ENCODE measurements at places on chromosomes 7 and 10. TPM values are rescaled to one million over a fixed set of nuclear protein-coding genes. Genes with fewer than 3 reads are reported as not detected.

- H3K27me3 ChIP-seq, result no peaks in the 10 kb centered on the region
- H3K36me3 ChIP-seq, result no peaks in the 10 kb centered on the region
- DNase-seq, result no peak
- no peak overlapping the region for H3K4me3 ChIP-seq
- H3K27ac ChIP-seq, result no peak overlapping the region
Observed at GRCh38 chr10:28661035-28661434, 16.3 kb upstream of the BAMBI start.

LIPJ gene
- total RNA-seq, result not detected

SEMA3E gene
- total RNA-seq, result 1.2 TPM

RHBDD2 gene
- 51.0 TPM for total RNA-seq

- no peaks in the 10 kb centered on the region for H3K4me1 ChIP-seq
- no peak for DNase-seq
- no peaks in the 10 kb centered on the region for H3K27me3 ChIP-seq
- no peak overlapping the region for H3K27ac ChIP-seq
Observed at GRCh38 chr10:19676063-19676462, 140.2 kb upstream of the PLXDC2 start.

CLCN1 gene
- not detected for total RNA-seq

DNA sequence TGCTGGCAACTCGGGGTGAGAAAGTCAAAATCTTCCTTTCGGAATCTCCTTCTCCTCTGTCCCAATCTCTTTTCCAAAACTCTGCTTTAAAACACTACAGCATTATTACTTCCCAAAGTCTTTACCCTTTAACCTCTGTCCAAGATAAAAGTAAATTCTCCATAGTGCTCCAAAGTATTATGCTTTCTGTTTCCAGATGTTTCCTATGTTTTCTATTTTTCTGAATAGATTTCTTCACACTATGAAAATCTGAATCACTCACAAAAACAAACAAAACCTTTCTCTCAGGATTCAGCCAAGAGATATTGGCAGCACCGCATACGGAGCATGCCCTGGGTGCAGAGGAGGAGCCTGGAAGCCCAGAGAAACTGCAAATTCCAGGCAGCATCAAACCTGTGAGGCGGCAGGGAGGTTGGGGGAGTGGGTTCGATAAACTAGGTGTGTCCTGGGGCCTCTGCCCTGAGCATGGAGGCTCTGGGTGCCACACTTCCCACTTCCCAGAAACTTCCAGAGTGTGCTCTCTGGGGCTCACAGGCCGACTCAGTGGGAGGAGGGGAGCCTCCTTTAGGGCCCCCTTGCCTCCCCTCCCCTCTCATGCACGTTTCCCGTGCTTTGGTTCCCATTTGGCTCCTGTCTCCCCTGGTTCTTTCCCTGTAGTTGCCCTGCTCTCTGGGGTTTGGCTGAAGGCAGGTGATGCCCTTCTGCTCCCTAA, 35.6 kb downstream of the VIPR2 start:
- no peak for DNase-seq
- no peaks in the 10 kb centered on the region for H3K4me1 ChIP-seq
- no peaks in the 10 kb centered on the region for H3K36me3 ChIP-seq
- no peak overlapping the region for H3K27ac ChIP-seq

DNA sequence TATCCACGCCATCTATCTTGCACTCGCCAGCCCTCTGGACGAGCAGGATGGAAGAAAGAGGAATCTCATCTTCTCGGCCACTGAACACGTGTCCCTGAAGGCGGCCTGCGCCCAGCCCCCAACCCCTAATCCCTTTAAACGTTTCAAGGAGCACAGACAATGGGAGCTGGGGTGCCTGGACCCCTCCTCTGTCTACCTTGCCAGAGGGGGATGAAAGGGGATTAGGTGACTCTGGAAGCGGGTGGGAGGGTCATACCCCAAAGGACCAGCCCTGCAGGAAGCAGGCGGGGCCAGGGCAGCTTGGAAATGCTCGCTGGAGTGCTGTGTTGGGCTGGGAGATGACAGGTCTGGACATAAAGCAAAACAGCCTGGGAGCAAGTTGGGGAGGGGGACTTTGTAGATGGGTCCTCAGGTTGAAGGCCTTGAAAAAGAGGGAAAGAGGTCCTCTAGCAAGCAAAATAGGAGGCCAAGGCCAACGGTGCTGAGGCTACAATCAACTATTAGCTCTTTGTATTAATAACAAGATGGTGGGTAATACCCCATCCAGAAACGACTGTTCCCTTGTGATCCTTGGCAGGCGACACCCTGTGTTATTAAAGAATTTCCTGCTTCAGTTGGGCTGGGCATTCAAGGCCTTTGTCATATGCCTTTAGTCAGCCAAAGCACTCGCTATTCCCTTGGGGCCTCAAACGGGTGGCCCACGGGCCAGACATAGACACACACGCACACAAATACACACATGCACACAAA, 126.5 kb upstream of the UNC5B start:
- no peaks in the 10 kb centered on the region for H3K36me3 ChIP-seq
- H3K4me1 ChIP-seq, result no peaks in the 10 kb centered on the region
- H3K27me3 ChIP-seq, result no peaks in the 10 kb centered on the region
- no peak overlapping the region for H3K27ac ChIP-seq
- DNase-seq, result peak; percentile 7

DNA sequence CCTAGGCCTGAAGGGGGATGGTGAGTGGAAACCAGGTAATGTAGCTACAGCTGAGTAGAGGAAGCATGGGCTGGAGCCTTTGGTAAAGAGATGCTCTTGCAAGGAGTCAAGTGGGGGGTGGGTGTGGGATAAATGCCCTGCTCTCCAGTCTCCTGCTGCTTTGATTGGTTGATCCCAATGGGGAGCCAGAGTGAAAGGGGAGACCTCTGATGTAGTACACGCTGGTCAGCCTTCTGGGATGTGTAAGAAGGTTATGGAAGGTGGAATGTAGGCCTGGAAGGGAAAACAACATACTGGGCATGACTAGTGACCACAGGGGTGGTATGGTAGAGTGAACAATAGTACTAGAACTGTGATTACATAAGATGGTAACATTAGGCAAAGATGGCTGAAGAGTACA, 44.3 kb downstream of the TET1 start:
- no peaks in the 10 kb centered on the region for H3K27me3 ChIP-seq
- H3K27ac ChIP-seq, result no peak overlapping the region
- H3K36me3 ChIP-seq, result no peaks in the 10 kb centered on the region
- DNase-seq, result no peak
- no peaks in the 10 kb centered on the region for H3K4me1 ChIP-seq

DNA sequence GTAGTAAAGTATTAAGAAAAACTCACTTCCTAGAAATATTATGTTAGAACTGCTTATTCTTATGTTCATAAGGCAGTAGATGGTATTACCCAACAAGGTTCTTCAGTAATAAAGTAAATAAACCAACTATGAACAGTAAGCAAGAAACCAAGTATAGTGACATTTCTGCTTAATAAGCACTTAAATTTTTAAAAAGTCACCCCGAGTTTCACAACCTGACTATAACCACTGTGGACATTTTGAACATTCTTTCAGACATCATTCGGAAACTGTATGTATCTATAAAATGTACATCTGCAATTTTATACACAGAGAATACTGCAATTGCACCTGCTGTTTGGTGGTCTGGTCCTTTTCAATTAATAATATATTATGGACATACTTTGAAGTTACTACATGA, 1073.6 kb downstream of the XPNPEP1 start:
- H3K4me1 ChIP-seq, result no peaks in the 10 kb centered on the region
- no peak overlapping the region for H3K27ac ChIP-seq
- H3K4me3 ChIP-seq, result no peak overlapping the region
- H3K36me3 ChIP-seq, result no peaks in the 10 kb centered on the region
- no peak for DNase-seq
- no peaks in the 10 kb centered on the region for H3K27me3 ChIP-seq

DNA sequence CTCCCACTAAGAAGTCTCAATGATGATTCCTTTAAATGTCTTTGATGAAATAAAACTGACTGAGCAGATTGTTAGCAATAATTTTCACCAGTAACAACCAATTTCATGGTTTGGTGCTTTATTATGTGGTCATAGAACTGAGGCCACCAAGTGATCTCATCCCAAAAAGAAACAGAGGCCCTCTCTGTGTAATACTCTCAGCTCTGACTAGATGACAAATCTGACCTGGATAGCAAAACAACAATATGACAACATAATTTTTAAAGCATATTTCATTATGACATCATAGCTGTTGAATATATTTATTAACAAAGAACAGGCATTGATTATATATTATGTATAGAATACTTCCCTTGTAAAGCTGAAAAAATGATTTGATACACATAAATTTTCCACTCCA, 5.9 kb downstream of the SEMA3E start:
- no peaks in the 10 kb centered on the region for H3K27me3 ChIP-seq
- H3K27ac ChIP-seq, result no peak overlapping the region
- no peaks in the 10 kb centered on the region for H3K36me3 ChIP-seq

DNA sequence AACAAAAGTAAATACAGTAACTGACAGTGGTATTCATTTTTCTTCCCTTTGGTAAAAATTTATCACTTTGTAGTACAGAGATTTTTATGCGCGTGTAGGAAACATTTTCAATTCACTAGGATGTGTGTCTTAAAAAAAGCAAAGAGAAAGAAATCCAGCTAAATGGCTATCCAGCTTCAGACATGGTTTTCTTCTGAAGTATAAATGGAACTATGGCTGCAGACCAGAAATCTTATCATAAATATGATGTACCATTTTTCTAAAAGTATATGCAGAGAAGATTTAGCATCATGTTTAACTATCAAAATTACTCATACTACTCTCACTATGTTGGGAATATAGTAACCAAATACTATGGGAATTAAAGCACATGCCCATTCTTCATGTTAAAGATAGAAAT, 328.4 kb upstream of the SMIM30 start:
- H3K4me3 ChIP-seq, result no peak overlapping the region
- no peaks in the 10 kb centered on the region for H3K27me3 ChIP-seq
- DNase-seq, result no peak
- no peaks in the 10 kb centered on the region for H3K36me3 ChIP-seq

DNA sequence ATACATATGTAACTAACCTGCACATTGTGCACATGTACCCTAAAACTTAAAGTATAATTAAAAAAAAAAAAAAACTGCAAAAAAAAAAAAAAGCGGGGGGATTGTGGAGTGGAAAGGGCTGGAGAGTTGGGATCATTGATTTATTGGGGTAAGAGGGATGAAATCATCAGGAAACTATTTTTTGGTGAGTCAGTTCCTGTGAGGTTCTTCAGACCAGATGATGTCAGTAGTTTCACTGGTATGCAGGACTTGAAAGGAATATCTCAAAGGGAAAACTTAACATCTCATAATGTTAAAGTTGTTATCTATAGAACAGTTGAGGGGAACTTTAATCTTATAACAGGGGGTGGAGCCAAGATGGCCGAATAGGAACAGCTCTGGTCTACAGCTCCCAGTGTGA, 32.6 kb upstream of the TECTB start:
- H3K4me1 ChIP-seq, result no peaks in the 10 kb centered on the region
- H3K36me3 ChIP-seq, result no peaks in the 10 kb centered on the region
- H3K27ac ChIP-seq, result no peak overlapping the region
- DNase-seq, result no peak
- H3K4me3 ChIP-seq, result no peak overlapping the region

- H3K4me1 ChIP-seq, result no peaks in the 10 kb centered on the region
- no peak overlapping the region for H3K27ac ChIP-seq
- DNase-seq, result no peak
- H3K36me3 ChIP-seq, result no peaks in the 10 kb centered on the region
- H3K27me3 ChIP-seq, result no peaks in the 10 kb centered on the region
Observed at GRCh38 chr10:77116904-77117303, 520.7 kb downstream of the KCNMA1 start.

DNA sequence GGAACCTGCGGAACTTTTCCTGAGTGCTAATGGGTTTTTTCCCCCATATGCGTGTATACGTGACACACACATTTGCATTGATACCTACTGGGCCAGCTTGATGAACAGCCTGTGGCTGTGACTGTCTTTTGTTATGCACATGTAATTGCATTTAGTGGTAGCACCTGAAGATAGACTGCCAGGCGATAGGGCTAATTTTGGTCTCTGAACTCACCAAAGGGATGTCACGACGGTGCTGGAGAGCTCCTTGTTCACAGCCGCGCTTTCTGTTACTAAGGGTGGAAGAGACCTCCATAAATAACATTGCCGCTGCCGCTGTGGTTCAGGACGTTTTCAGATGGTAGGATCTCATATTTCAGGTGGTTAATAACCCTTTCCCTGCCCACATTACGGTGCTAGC, 133.2 kb downstream of the CAMK1D start:
- no peaks in the 10 kb centered on the region for H3K36me3 ChIP-seq
- H3K4me3 ChIP-seq, result no peak overlapping the region
- no peaks in the 10 kb centered on the region for H3K27me3 ChIP-seq
- no peak for DNase-seq

AKR1C2 gene
- total RNA-seq, result 39.9 TPM

MRPS24 gene
- 102 TPM for total RNA-seq

LRRC4 gene
- 0.17 TPM for total RNA-seq

SDK1 gene
- total RNA-seq, result 2.6 TPM

INA gene
- 1.4 TPM for total RNA-seq

GRCh38 chr10:78846760-78847159, 222.0 kb upstream of the ZMIZ1 start:
- DNase-seq, result no peak
- no peaks in the 10 kb centered on the region for H3K36me3 ChIP-seq
- no peaks in the 10 kb centered on the region for H3K27me3 ChIP-seq
- H3K4me1 ChIP-seq, result no peaks in the 10 kb centered on the region
- H3K4me3 ChIP-seq, result no peak overlapping the region

GRCh38 chr7:99037327-99037940, 106.5 kb downstream of the SMURF1 start:
- peaks cover 47% of the 10 kb centered on the region for H3K36me3 ChIP-seq
- H3K27ac ChIP-seq, result no peak overlapping the region
- no peaks in the 10 kb centered on the region for H3K27me3 ChIP-seq
- no peaks in the 10 kb centered on the region for H3K4me1 ChIP-seq
- H3K4me3 ChIP-seq, result no peak overlapping the region

DNA sequence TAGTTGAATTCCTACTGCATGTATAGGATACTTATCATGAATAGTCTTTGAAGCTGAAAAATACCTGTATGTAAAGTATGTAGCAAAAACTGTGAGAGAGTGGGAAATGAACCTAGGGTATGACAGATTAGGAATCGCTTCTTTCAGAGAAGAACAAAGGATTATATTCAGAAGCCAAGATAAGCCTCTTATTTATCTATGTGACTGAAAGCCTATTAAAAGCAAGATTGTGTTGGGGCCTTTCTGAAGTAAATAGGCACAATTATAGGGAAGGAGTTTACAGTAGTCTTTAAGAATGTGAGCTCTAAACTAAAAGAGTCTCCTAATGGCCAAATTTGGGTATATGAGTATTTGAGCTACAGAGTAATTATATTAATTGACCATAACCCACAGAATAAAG, 102.1 kb downstream of the MTERF1 start:
- no peaks in the 10 kb centered on the region for H3K27me3 ChIP-seq
- DNase-seq, result no peak
- H3K36me3 ChIP-seq, result no peaks in the 10 kb centered on the region
- H3K27ac ChIP-seq, result no peak overlapping the region
- no peaks in the 10 kb centered on the region for H3K4me1 ChIP-seq

FAM180A gene
- total RNA-seq, result 0.45 TPM

- no peak overlapping the region for H3K4me3 ChIP-seq
- H3K27me3 ChIP-seq, result no peaks in the 10 kb centered on the region
- no peaks in the 10 kb centered on the region for H3K4me1 ChIP-seq
- H3K36me3 ChIP-seq, result no peaks in the 10 kb centered on the region
Observed at GRCh38 chr7:121061677-121062582, 73.4 kb downstream of the CPED1 start.
